ENCODE measurements at places on chromosomes 11 and 22.

- DNase-seq, result no peak
Observed at GRCh38 chr22:46087816-46088277, 62.5 kb upstream of the PPARA start.

DNA sequence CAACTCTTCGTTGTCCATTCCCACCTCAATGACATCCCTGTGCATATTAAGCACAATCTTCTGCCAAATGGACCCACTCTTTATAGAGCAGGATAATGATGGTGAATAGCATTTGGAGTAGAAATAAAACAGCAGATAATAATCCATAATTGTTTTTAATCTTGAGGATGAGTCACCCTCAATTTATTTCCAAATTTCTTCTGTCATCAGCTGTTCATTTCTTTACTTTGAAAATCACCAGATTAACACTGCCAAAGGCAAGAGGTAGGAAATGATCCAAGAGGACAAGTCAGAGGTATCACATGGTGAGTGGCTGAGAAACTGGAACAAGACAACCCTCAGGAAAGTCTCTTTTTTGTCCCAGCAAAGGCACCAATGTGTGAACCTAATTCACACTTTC lies 7.3 kb upstream of the AMBRA1 start:
- DNase-seq, result no peak

- DNase-seq, result no peak
Observed at GRCh38 chr22:39356464-39356863, 6.7 kb downstream of the SYNGR1 start.

- DNase-seq, result no peak
Observed at GRCh38 chr11:117189941-117190544, 9.1 kb upstream of the TAGLN start.

GRCh38 chr22:24857576-24857975 lies 51.6 kb downstream of the SGSM1 start:
- DNase-seq, result no peak

GRCh38 chr11:103929170-103929903 lies 107.1 kb upstream of the DDI1 start:
- no peak for DNase-seq

DNA sequence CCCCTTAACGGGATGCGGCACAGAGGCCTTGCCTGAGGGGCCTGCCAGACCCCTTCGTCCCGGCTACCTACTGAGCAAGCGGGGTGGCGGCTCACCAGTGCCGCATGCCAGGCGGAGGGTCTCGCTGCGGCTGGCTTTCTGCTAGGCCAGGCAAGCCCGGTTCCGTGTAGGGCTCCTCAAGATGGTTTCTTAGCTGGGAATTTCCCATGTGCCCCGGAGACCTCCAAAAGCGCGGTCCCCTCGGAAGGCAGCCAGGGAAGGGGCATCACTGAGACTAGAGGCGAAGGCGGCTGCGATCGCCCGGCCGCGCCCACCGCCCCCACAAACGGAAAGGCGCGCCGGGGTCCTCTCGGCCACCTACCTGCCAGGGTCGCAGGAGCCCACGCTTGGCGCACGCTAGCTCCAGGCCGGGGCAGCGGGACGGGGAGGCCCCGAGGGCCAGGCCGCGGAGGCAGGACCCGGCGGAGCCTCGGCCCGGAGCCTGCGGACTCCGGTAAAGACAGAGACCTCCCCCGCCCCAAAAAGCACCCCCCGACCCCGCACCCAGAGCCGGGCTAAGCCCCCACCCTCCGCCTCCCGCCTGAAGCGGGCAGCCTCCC lies 23.8 kb downstream of the MICAL3 start:
- DNase-seq, result no peak

DNA sequence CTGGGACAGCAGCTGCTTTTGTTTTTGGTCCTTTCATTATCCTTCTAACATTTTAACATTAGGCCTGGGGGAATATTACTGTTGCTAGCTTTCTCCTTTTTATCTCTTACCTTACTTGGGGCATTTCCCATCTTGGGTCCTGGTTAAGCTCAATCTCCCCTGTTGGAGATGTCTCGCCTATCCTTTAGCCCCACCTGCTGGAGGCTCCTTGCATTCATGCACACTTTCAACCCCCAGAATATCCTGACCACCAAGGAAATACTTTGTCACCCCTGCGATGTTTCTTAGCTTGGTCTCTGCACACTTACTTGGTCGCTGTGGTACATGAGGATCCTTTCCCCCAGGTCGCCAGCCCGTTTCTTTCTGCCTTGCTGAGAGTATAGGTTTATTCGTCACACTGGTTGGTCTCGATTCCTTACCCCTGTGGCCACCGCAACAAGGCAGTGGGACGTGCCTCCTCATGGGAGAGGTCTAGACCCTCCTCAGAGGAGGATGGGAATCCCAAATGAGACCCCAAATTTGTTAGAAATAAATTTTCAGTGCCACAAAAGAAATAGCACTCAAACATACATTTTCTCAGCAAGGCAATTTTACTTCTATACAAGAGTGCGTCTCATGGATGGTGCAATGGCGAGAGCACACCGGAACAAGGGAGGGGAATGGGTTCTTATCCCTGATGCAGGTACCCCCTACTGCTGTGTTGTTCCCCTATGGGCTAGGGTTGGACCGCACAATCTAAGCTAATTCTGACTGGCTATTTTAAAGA lies 5.4 kb upstream of the TXN2 start:
- peak; percentile 15 for DNase-seq

- no peak for DNase-seq
Observed at GRCh38 chr11:108666373-108666772, 1.5 kb downstream of the DDX10 start.

GRCh38 chr11:32420937-32421901 lies 14.1 kb downstream of the WT1 start:
- no peak for DNase-seq

- no peak for DNase-seq
Observed at GRCh38 chr11:94792451-94792850, 24.3 kb downstream of the AMOTL1 start.

- no peak for DNase-seq
Observed at GRCh38 chr11:46335271-46335670, 12.0 kb upstream of the DGKZ start.

DNA sequence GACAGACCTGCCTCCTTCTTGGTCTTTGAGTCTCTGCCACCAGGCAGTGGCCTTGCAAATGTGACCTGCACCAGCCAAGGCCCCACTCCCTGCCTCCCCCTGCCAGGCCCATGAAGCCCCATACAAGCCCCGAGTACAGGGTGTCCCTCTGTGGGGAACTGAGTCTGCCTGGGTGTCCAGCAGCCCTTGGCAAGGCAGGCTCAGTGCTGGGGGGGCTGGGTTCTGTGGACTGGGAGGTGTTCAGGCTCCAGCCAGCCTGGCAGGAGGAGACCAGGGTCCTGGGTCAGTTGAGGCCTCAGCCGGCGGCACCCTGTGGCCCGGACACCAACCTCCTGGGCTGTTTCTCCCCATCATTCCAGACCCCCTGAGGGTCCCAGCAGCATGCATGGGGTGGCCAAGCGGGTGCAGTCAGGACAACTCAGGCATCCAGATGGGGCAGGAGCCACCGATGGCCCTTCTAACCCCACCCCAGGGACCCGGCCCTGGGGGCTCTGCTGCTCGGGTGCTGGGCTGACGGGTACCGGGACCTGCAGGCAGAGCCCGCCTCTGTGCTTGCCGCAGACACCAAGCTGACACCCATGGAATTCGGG lies 5.7 kb downstream of the MUC5AC start:
- no peak for DNase-seq

DNA sequence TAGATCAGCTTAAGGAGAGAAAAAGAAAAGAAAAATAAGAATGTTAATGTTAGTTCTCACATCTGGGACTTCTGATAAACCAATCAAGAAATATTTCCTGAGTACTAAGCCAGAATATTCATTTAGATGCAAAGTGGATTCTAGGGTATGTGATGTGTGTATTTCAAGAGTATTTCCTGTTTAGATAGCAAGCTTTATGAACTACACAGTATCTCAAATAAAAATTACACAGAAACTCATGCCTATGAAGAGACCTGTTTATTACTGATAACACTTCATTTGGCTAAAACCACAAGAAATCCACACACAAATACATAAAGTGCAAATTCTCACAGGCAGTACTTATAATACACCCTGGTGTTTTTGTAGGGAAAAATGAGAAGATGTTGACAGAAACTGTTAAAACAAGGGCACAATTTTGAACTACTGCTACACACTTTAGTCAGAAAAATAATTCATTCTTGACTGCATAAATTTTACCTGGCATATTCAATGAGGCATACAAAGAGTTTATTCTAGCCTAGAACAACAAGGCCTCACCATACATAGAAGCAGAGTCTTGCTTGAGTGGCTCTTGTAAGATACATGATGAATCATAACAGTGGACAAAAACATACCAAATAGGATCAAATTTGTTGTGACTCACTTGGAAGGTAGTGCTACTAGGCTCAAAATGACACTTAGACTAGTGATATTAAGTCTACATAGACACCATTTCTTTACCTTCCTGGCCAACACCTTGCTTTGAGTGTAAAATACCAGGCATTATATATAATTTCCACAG lies 18.8 kb upstream of the P4HA3 start:
- DNase-seq, result no peak

DNA sequence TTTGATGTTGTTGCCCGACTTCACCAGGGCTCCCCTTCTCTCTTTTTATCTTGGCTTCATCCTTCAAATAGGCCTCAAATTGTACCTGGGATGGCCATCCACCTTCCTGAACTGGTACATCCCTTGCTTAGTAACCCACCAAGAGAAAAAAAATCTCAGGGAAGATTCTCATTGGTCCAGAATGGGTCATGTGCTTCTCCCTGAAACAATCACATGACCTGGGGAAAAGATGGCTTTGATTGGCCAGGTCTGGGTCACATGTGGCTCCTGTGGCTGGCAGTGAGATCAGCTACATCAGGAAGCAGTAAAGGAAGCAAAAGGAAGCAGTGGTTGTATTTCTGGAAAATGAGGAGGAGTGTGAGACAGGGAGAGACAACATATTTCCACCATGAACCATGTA lies 540.2 kb downstream of the MIAT start:
- no peak for DNase-seq

DNA sequence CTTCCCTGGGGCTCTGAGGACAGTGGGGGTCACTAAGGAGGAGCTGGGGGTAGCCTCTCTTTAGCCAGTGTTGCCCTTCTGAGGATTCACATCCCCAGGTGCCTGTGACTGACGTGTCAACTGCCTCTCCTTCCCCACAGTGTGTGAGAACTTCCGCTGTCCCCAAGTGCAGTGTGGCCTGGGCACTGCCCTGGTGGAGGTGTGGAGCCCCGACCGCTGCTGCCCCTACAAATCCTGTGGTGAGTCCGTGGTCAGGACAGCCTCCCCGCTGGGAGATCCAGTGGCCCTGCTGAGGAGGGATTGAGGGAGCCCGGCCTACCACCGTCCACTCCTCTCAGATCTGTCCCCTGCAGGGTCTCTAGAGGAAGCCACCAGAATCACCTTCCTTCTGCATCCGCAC lies 81.1 kb upstream of the MYOD1 start:
- DNase-seq, result no peak

GRCh38 chr11:128226106-128226716 lies 361.1 kb downstream of the ETS1 start:
- DNase-seq, result no peak

DNA sequence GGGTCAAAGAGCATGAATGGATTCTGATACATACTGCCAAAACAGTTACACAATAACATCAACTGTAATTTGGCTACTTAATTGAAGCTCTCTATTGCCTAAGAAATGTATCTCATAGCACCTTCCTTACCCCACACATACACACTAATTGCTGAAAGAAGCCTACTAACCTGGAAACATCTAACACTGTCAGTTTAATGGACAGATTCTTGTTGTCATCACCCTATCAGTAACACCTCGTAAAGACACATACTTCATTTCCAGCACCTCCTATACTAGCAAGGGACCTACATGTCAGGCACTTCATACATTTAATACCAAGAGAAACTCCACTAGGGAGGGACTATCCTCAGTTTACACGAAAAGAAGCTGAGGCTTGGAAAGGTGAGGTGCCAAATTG lies 9.9 kb downstream of the NAP1L4 start:
- DNase-seq, result no peak

GRCh38 chr11:25485315-25485714 lies 846.6 kb upstream of the ANO3 start:
- DNase-seq, result no peak

- no peak for DNase-seq
Observed at GRCh38 chr11:10407055-10407454, 48.0 kb upstream of the AMPD3 start.

- no peak for DNase-seq
Observed at GRCh38 chr11:70798296-70798695, 400.0 kb downstream of the CTTN start.

GRCh38 chr11:6251120-6251733 lies 8.4 kb upstream of the CCKBR start:
- DNase-seq, result peak; percentile 20

DNA sequence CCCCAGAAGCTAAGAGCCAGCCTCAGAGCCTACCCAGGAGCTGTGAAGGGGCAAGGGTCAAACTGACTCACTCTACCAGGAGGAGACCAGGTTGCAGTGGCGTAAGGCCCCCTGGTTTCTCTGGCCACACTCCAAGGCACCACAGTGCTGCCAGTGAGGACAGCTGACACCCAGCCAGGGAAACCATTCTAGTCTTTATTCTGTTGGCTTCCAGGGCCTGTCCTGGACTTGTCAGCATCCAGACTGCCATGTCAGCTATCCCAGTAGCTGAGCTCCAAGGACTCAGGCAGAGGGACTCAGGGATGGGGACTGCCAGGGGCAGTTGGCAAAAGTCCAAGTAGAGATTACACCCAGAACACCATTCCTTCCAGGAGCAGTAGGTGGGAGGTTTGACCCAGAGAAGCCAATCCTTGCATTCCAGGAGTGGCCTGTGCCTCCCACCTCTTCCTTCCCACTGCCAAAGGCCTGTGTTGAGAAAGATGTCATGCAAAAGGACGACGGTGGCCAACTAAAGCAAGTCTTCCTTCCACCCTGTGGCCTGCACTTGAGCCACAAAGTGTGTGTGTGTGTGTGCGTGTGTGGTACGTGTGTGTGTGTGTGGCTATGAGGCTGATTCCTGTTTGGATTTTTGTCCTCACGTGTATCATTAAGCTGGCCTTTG lies 3.6 kb upstream of the MAPK8IP1 start:
- peak; percentile 29 for DNase-seq

- DNase-seq, result no peak
Observed at GRCh38 chr22:44112191-44112590, 68.5 kb upstream of the PARVG start.

GRCh38 chr11:32088117-32088941 lies 2.5 kb upstream of the RCN1 start:
- peak; percentile 65 for DNase-seq

DNA sequence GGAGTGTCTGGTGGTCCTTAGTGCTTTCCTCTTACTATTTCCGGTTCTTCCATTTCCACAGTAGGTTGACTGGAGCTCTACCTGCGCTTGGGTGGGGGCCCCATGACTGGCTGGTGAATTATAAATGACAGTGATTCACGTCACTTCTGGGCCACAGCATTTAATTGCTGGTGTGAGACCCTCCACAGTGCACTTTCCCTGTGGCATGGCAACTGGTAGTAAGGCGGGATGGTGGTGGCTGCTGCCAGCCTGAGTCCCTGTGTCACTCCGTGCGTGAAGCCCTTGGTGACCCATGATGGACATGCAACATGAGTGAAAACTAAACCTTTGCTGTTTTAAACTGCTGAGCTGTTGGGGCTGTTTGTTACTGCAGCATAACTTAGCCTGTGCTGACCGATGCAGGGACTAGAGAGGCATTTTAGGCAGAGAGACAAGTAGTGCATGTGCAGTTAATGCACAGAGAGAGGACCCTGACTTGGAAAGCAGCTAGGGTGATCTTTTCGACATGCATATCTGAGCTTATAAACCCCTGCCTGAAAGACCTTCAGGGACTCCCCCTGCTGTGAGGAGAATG lies 3.1 kb downstream of the PRDM11 start:
- DNase-seq, result no peak
